Progenitor cell of endocrine pancreas (in vitro differentiated cells): ENCODE measurements at places on chromosomes 16 and 17.

- peak; percentile 84 for DNase-seq
Observed at GRCh38 chr17:31394544-31394943, 3.1 kb downstream of the RAB11FIP4 start.

DNA sequence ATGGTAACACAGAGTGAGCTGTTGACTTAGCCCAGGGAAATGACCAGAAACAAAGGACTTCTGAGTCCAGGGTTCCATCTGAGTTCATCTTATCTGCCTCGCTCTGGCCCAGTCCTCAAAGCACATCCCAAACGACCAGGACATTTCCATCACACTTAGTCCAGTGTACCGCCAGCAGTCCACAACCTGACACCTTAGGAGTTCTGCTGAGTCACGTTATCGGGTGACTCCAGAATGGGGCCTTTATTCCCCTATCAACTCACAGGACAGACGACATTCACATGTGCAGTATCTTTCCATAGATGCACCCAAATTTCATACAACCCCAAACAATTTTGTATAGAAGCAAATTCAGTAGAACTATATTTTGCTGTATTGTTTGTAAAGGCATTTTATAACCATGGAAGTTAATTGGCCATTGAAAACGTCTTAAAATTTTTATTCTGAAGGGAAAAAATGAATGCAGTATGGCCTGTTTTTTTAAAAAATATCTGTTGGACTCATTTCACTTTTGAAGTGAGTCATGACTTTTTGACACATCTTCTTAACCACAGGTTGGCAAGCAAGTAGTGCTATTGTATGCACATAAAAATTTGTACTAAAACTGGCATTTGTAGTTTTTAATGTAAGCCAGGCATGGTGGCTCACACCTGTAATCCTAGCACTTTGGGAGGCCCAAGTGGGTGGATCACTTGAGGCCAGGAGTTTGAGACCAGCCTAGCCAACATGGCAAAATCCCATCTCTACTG, 46.3 kb downstream of the ZNF18 start:
- DNase-seq: no peak

GRCh38 chr17:75047398-75048098, 523 bp downstream of the KCTD2 start:
- no peak for DNase-seq

DNA sequence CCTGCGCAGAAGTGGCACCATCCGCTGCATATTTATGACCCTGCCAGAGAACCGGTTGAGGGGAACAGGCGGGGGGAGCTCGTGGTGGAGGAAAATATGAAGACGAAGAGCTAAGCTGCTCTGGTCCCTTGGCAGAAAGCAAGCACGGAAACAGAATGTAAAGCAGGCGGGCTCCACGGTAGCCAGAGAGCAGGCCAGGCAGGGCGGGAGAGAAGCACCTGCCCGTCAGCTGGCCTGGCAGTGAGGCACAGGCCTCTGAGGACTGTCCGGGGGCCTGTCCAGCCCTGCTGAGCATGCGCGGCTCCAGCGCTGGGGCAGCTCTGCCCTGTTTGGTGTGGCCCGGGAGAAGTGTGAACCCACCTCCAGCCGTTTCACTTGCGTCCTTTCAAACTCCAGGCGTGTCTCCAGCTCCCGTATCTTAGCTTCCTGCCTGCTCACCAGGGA, 46.7 kb downstream of the PIPOX start:
- no peak for DNase-seq

DNA sequence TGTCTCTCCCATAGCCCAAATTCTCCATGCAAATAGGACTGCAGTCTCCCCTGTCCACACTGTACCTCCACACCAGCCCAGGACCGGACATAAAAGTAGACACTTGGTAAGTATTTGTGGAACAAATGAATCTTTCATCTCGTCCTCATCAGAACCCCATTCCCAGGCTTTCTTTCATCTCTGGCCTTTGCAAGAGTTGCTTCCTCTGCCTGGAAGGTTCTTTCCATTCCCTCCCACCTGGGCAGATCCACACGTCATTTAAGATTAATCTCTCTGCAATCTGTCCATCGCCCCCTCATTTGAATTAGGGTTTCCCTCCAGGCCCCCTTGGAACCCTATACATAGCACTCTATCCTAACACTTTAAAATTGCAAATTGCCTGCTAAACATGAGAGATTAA, 3.9 kb upstream of the NXPH3 start:
- DNase-seq: no peak

- DNase-seq: no peak
Observed at GRCh38 chr17:42720996-42721583, 23.8 kb downstream of the EZH1 start.

GRCh38 chr17:54153423-54153822, 330.7 kb downstream of the KIF2B start:
- DNase-seq: no peak

GRCh38 chr17:15269087-15269779, 4.1 kb upstream of the PMP22 start:
- DNase-seq: no peak

- DNase-seq: no peak
Observed at GRCh38 chr17:28950017-28950751, 1.1 kb downstream of the PHF12 start.

DNA sequence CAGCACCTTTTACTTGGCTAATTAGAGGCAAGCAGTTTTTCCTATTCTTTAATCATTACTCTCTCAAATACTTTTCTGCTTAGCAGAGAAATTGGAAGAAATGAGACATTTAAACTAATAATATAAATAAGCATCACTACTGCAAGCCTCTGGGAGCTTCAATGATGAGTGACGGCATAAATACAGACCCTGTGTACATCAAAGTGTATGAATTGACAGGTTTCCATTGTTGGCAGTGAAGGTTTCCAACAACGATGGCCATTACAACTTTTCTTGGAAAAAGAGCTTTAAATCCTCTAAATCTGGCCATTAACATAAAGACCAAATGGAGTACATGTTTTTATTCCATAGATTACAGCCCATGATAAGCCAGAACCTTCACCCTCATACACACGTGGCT, 39.4 kb upstream of the CACNG5 start:
- DNase-seq: no peak

DNA sequence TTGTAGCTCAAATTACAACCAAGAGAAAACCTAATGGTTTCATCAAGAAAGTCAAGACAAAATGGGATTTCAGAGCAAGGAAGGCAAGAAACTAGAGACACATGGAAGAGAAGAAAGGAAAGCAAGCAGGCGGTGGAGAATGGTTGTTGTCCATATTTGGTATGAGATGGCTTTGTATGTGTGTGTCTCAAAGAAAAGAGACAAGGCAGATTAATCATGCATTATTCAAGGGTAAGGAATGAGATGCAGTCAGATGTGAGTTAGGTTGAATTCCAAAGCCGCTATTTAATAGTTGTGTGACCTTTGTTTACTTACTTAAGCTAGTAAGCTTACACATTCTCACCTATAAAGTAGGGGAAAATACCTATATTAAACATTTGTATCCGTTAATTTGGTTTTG, 1029.6 kb downstream of the CDH11 start:
- no peak for DNase-seq

DNA sequence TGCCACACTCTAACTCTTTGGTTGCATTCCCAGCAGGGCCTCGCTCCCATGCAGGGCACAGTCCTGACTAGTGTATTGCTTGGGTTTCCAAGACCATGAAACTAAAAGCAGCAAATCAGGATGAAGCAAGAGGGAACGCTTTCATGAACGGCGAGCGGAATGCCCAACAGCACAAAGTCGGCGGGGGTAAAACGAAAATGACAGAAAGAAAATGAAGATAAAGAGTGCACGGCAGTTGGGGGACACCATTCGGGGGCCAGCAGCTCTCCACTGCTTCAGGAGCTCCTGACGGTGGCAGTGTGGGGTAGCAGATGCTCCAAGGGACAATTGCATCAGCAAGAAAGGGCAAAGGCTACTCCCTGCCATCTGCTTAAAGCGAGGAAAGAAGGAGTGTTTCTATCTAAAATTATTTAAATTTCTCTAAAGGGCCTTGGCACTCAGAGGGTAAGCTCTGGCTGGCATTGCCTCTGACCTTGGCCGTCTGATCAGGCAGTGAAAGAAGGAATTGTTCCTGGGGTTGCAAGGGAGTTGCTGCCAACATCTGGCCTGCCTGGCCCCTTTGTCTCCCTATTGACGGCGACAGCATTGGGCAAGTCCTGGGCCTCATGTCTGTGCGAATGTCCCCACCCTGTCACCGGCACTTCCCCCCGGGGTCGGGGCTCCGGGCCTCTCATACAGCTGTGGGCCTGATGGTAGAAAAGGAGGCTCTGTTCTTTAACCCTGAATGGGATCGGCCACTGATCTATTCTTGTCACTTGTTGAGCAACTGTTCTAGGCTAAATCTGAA, 138.2 kb downstream of the CMIP start:
- no peak for DNase-seq

- DNase-seq: no peak
Observed at GRCh38 chr16:84732674-84733352, 33.0 kb downstream of the USP10 start.
